ENCODE measurements at places on chromosomes 7 and 10.

DNA sequence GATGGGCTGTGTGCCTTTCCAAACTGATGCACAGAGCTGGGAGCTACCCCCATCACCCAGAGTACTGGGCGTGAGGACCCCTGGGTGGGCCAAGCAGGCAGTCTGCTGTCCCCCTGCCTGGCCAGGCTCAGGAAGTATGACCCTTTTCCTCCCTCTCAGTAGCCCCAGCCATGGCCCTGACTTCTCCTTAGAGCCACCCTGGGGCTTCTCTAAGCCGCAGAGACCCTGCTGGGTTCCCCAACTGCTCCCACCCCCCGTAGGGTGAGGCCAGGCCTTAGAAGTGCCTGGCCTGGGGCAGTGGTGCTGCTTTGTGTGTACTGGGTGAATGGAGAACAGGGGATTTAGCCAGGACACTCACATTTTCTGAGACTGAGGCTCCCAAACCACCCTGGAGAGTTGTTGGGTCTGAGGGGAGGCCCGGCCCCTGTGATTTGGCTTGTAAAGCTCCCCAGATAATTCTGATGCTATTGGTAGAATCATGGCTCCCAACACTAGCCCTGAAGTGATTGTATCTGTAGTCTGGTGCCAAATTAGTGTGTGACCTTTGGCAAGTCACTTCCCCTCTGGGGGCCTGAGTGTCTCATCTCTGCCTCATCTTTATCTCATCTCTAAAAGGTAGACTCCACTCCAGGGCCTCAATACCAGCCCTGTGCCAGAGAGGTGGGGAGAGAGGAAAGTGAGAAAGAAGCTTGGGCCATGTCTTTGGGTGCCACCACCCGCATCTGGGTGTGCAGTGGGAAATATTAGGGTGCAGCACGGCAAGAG, 99.7 kb upstream of the PPIF start:
- no peak for DNase-seq

GRCh38 chr10:2981361-2981801, 86.0 kb upstream of the PFKP start:
- no peak for DNase-seq

GRCh38 chr10:131911451-131911850, 10.6 kb downstream of the PPP2R2D start:
- no peak for DNase-seq

GRCh38 chr7:32047075-32047474, 23.1 kb downstream of the PDE1C start:
- no peak for DNase-seq

- DNase-seq = no peak
Observed at GRCh38 chr7:51027106-51027934, 244.6 kb upstream of the GRB10 start.

GRCh38 chr7:141023295-141023694, 8.5 kb upstream of the MRPS33 start:
- no peak for DNase-seq

- DNase-seq = no peak
Observed at GRCh38 chr10:17100586-17100985, 29.0 kb downstream of the CUBN start.

GRCh38 chr7:111107579-111107978, 16.7 kb downstream of the LRRN3 start:
- no peak for DNase-seq
